ENCODE measurements at places on chromosomes 2 and 18.

GRCh38 chr2:46909771-46910419 is 5.7 kb downstream of the MCFD2 start:
- peak; percentile 59 for DNase-seq

- no peak for DNase-seq
Measured at GRCh38 chr2:44713170-44713569, 228.3 kb upstream of the SIX3 start.

DNA sequence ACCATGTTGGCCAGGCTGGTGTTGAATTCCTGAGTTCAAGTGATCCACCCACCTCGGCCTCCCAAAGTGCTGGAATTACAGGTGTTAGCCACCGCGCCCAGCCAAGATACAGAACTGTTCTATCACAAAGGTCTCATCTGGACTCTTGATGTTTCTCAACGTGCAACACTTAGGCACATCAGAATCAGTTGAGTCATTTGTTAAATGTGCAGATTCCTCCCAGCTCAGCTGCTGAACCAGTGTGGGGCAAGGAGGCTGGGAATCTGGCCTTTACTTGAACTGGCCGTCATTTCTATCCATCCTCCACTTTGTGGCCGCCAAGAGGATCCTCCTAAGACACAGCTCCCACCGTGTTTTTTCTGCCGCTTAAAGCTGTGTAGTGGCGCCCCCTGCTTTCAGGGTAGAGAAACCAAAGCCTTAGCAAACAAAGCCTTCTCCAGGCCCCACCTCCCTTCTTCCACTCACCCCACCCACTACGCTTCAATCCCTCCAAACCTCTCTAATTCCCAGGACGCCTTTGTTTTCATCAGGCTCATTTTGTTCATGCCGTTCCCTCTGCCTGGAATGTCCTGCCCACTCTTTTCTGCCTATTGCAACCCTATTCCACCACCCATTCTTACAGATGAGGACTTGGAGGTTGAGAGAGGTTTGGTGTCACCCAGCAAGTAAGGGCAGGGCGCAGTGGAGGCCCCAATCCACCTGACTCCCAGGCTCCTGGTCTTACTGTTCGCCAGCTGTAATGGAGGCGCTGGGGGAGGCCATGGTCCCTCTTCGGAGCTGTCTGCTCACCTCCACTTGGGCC is 776 bp upstream of the SPEG start:
- DNase-seq = no peak

GRCh38 chr2:156753766-156754165 is 317.6 kb downstream of the GPD2 start:
- no peak for DNase-seq

GRCh38 chr18:21444465-21445212 is 155.9 kb downstream of the ESCO1 start:
- DNase-seq = peak; percentile 14

GRCh38 chr2:53753041-53753440 is 14.6 kb upstream of the CHAC2 start:
- no peak for DNase-seq

GRCh38 chr2:11542275-11542819 is 8.5 kb downstream of the GREB1 start:
- no peak for DNase-seq

DNA sequence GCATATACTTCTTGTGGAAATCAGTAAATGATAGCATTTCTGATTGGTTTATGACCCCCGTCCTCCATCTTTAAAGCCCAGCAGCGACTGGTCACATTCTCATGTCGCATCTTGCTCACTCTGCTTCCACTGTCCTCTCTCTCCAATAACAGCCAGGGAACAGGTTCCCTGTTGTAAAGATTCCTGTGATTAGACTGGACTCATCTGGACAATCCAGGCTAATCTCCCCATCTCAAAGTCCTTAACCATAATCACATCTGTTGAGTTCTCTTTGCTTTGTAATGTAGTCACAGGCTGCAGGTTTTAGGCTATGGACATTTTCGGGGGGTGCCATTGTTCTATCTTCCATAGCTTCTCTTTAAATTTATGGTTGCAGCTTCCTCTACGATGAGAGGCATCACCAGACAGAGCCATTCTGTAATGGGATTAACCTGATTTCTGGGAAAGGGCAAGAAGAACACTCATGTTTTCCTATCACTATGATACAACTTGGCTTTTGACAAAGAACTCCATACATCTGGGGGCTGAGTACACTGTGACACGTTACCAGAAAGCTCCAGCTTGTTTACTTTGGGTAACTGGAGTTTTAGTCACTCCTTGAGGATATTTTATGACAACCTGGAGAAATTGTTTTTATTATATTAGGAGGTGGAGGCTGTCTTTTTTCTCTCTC is 159.0 kb downstream of the NYAP2 start:
- no peak for DNase-seq

DNA sequence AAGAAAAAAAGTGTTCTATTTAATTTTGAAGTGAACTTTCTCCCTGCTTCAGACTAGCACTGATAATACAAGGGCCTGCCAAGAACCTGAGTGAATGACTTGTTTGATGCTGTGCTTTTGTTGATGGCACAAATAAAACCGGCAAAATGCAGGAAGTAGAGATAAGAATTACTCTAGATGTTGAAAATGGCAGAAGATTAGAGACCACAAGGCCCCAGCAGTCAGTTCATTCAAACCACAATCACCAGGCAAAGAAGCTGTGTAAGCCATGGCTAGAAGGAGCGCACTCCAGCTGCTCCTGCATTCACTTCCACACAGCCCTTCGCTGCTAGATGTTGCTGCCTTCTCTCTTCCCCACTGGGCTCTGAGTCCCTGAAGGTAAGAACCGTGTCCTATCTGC is 297.1 kb downstream of the AGPS start:
- DNase-seq = no peak

- no peak for DNase-seq
Measured at GRCh38 chr2:23587341-23587880, 202.4 kb downstream of the KLHL29 start.

DNA sequence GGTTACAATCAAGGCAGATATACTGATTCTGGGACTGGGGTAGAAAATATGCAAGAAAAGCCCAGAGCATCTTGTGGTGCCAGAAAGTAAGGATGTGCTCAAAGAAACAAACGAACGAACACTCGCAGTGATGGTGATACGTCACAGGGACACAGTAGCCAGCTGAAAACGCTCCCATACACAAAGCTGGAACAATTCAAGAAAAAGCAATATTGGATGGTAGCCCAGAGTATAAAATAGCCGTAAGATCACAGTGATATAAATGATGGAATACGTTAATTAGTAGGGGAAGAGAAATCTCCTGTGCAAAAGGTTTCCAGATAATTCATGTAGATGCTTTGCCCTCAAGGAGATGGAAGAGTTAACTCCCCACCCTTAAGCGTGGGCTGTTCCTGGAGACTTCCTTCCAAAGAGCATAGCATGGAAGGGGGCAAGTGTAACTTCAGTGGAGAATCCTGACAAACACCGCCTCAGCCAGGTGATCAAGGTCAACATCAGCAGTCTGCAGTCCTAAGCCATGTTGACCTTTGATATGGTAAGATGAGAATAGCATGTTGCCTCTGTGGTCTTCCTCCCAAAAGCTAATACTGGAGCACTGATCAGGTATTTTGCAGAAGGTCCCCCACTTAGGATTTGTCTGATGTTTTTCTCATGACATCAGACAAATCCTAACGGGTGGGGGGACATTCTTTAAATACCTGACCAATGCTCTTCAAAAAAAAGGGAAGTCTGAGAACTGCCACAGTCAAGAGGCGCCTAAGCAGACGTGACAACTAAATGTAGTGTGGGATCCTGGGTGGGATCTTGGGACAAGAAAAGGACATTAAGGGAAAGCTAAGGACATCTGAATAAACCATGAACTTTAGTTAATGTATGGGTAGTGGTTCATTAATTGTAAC is 99.0 kb downstream of the NCK2 start:
- no peak for DNase-seq

Measured in GM12891 (cell line).